ENCODE measurements at places on chromosomes 11 and 22. TPM values are rescaled to one million over a fixed set of nuclear protein-coding genes. Genes with fewer than 3 reads are reported as not detected.

DNA sequence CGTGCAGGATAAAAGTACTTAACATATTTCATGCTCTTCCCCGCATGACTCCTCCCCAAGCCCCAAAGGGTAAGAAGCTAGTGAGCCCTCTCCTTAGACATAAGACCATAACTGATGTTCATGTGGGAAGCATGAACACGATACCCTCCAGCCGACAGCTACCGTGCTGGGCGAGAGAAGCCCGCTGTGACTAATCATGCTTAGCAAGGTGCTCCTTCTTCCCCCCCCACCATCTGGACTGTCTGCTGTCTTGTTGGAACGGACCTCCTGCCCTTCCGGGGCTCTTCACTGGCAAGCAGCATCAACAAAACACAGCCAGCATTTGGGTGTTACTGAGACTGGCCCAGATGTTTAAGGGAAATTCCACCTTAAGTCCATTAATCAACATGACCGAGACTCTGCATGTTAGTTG is 200.6 kb downstream of the DBX1 start:
- no peak for DNase-seq

GRCh38 chr11:109036011-109036410 is 371.1 kb downstream of the DDX10 start:
- no peak for DNase-seq

DNA sequence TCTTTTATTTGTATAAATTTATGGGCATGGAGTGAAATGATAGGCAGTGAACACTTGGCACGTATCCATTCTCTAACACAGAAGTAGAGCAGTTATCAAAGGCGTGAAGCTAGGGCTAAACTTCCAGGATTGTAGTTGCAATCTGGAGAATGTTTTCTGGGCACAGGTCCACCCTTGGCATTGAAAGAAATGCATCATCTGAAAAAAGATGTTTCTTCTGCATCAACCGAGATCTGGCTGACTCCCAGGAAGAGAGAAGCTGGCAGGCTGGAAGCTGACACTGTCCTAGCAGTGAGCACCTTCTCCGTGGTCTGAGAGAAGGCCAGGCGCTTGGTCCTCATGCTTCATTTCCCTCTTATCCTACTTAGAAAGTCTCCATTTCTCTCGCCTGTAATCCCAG is 600.0 kb downstream of the BRD1 start:
- no peak for DNase-seq

The BUD13 gene
- 12.5 TPM for total RNA-seq

The OR51A2 gene
- not detected for total RNA-seq
